ENCODE measurements at places on chromosomes 11 and 22.

DNA sequence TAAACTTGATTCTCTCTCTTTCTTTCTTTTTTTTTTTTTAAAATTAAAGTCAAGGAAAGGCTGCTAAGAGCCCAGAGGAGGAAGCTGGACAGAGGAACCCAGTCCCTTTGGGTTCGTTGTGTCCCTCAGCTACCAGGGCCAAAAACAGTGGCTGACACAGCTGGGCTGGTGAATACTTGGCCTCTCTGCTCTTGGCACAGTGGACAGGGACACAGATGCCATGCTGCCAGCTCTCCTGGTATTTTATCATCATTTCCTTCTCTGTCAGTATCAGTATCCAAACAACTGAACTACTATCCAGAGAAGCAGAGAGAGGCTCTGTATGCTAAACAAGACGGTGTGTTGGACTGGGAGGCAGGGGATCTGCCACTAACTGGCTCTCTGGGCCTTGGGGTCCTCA, 123.7 kb upstream of the CCDC90B start:
- no peak for DNase-seq

- DNase-seq, result no peak
These were observed 106.8 kb upstream of the ALX4 start for GRCh38 chr11:44416776-44417175.

- no peak for DNase-seq
These were observed 847 bp downstream of the ME3 start for GRCh38 chr11:86671531-86672006.

GRCh38 chr11:120545813-120546212, 34.3 kb downstream of the GRIK4 start:
- DNase-seq, result no peak

GRCh38 chr22:17705951-17706900, 67.7 kb downstream of the BCL2L13 start:
- DNase-seq, result peak; percentile 13

DNA sequence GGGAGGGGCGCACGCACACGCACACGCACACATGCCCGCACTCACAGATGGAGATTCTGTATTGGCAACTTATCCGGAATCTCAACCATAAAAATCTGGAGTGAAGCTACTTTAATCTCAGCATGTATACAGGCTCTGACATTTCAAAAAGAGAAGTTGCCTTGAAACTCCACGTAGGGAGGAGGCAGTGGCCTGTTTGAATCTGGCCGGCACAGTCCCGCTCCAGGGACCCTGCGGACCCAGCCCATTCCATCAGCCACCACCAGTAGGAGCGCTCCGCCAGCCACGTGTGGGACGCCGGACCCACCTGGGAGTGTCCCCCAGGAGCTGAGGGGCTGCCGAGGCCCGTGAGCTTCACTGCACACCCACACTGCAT, 1.9 kb upstream of the SYT8 start:
- no peak for DNase-seq

GRCh38 chr22:30308518-30309230, 18.1 kb downstream of the TBC1D10A start:
- no peak for DNase-seq

GRCh38 chr22:43338766-43339345, 4.3 kb downstream of the SCUBE1 start:
- DNase-seq, result no peak

Data from iPS DF 6.9 (cell line).